Activated T-cell treated with anti-CD3 and anti-CD28 coated beads, Interleukin-2, amount 50 U/mL, for 72 hours (primary cell): ENCODE measurements at places on chromosomes 2 and 18. TPM values are rescaled to one million over a fixed set of nuclear protein-coding genes. Genes with fewer than 3 reads are reported as not detected.

Gene GULP1
- not detected for total RNA-seq

DNA sequence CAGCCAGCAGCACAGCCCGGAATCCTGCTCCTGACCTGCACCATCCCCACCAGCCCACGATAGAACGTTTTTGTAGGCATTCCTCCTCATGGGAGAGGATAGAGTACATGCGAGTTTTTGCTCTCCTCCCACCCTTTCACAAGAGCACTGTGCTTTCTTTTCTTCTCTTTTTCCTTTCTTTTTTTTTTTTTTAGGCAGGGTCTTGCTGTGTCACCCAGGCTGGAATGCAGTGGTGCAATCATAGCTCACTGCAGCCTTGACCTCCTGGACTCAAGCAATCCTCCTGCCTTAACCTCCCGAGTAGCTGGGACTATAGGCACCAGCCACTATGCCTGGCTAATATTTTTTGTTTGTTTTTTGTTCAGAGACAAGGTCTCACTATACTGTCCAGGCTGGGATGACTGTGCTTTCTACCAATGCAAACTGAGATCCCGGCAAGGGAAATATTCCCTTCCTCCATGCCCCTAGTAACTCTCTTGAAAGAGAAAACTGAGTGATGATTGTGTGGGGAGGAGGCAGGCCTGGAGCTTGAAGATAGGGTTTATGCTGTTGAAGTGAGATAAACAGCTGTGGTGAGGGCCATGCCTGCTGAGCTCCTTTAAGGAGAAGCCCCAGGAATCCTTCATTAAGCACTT lies 82.6 kb upstream of the TXNDC2 start:
- no peak for DNase-seq

- no peak for DNase-seq
These were observed 474.7 kb upstream of the LRATD1 start for GRCh38 chr2:14157816-14158215.

Gene CCBE1
- 1.2 TPM for total RNA-seq

- DNase-seq: no peak
These were observed 715 bp upstream of the MEMO1 start for GRCh38 chr2:32011485-32011960.

DNA sequence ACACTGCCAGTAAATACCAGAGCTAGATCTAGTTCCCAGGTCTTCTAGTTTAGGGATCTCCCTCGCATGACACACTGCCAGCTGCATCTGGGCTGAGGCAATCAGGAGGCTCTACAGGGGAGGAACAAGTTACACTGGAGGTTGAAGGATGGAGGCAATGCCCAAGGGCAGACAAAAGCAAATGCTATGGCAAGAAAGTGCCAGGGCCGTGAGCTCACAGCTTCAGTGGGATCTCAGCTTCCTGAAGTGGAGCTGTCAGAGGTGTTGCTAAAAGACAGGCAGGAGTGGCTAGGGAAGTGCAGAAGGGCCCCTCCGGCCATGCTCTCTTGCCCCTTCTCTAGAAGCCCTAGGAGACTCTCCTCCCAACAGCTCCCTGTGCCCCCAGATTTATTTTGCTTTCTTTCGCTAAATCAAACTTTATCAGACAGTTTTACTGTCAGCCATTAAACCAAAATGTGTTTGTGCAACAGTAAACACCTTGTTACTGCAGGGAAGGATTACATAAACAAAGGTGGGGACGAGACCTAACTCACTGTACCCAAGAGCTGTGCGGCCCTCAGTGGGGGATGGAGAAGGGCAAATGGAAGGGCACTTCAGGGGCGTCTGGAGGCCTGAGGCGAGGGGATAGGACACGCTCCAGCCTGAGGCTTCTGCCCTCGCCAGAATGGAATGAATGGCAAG lies 39.4 kb upstream of the PKDCC start:
- DNase-seq: no peak

Gene TSPYL6
- not detected for total RNA-seq

DNA sequence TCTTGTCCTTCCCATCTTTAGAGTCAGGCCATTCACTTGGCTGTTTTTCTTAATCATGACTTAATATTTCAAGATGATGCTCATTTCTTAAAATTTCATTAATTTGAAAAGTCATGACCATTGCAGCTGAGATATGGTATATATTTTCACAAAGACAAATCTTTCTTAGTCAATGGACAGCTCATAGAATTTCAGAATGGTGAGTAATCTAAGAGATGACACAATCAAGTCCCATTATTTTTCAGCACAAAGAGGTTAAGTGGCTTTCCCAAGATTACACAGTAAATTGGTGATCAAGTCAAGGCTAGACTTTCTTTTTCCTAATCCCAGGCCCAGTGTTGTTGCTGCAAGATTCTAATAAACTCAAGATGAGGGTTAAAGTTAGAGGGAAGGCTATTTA lies 34.4 kb upstream of the NT5C1B start:
- DNase-seq: no peak

DNA sequence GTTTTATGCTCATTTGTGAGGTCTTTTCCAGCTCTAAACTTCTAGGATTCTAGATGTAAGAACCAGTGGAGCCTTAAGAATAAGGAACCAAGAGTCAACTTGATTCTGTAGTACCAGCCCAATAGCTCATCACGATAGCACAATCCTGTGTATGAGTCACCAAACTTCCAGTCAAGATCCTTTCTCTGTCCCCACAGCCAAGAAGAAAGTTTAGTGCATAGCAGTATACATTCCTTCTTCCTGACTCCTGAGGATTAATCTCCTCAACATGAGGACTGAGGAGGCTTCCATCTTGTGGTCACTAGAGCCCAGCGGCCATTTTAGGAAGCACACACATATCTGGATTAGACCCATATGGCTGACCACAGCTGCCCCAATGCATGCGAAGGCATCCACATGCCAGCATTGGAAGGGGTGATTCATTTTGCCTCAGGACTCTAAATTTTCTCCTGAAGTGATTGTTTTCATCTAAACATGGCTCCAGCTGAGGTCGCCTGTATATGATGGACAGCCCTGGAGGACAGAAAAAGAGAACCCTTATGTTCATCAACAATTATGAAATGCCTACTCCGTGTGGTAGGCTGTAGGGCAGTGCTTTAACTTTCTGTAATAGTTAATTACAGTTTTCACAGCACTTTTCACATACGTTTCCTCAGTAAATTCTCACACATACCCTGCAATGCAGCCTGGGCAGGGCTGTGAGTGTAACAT lies 53.5 kb downstream of the RASGRP3 start:
- DNase-seq: no peak

GRCh38 chr18:30578707-30579106 lies 463.8 kb downstream of the DSC3 start:
- no peak for DNase-seq

GRCh38 chr18:31246460-31246859 lies 71.5 kb upstream of the DSG1 start:
- DNase-seq: no peak

Gene C2orf80
- total RNA-seq: not detected

Gene UNC80
- not detected for total RNA-seq

DNA sequence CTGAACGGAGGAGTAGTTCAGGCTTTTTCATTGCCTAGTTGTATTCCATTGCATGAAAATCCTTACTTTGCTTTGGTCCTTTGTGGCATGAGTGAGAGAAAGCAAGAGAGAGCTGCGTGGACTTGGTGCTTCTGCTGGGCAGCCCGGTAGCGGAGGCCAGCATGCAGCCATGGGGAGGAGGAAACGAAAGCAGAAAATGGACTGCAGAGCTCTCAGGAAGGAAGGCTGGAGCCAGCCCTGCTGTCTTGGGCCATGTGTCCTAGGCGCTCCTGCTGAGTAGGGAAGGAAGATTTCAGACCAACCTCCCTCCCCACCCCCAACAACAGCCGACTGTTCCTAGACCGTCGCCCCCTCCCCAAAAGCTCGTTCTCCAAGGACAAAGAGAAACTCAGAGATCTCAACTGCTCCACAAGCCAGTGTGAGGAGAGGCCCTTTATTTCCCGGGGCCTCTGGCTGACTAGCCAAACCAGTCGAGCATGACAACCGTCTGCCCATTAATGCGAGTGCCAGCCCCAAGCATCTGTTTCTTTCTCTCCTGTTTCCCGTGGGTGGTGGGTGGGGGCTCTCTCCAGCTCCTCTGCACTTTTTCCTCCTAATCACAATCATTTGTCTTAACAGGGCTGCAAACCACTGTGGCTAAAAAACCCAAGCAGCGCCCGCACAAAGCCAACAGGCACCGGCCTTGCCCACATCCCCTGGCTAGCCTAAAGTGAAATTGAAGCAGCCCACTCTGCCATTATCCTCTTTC lies 66.8 kb upstream of the FZD7 start:
- no peak for DNase-seq

DNA sequence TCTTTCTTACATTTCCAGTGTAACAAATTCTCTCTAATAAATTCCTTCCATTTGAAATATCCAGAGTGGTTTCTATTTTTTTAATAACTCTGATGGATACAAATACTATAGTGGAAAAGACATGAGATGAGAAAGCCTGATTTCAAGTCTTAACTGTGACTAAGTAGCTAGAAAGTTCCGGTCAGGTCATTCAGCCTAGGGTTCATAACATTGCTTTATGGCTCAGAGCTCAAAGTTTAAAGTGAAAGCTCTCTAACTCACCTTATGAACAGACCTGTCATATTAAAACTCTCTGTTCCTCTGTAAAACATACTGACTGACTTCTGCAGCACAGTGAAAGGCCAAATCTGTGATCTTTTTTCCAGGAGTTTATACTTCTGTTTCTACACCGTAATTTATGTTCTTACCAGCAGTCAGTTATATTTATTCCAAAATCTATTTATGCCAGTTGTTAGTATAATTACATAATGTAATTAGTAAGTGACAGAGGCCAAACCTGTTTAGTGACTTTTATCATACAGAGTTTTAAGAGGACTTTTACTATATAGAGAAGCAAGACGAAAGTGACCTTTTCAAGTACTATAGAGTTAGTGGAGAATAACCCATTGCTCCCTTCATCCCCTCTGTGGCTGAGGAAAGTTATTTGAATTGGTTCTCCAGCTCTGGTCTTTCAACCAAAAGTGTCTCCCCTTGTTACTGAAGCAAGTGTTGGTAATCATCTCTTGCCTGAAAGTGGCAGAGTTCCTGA lies 118.8 kb upstream of the PDE1A start:
- no peak for DNase-seq

- no peak for DNase-seq
These were observed 761 bp upstream of the IDH1 start for GRCh38 chr2:208255557-208256106.

Gene POTEI
- total RNA-seq: not detected

GRCh38 chr2:138323382-138324067 lies 178.0 kb upstream of the SPOPL start:
- DNase-seq: no peak

GRCh38 chr18:32919799-32920198 lies 147.0 kb upstream of the KLHL14 start:
- DNase-seq: peak; percentile 1

DNA sequence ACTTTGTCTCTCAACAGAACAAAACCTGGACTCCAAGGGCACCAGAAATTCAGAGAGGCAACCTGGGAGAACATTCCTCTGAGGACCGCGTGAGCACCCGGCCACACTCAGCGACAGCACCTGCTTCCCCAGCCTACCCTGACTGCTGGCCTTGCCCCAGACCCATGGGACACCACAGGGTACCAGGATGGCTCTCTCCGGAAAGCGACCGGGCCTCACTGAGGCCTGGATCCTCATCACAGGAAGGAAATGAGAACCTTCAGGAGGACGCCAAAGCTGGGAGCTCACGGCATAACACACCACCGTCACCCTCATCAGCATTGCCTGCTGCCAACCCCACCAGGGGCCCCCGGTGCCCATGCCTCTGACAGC lies 38.9 kb downstream of the HS6ST1 start:
- DNase-seq: no peak

DNA sequence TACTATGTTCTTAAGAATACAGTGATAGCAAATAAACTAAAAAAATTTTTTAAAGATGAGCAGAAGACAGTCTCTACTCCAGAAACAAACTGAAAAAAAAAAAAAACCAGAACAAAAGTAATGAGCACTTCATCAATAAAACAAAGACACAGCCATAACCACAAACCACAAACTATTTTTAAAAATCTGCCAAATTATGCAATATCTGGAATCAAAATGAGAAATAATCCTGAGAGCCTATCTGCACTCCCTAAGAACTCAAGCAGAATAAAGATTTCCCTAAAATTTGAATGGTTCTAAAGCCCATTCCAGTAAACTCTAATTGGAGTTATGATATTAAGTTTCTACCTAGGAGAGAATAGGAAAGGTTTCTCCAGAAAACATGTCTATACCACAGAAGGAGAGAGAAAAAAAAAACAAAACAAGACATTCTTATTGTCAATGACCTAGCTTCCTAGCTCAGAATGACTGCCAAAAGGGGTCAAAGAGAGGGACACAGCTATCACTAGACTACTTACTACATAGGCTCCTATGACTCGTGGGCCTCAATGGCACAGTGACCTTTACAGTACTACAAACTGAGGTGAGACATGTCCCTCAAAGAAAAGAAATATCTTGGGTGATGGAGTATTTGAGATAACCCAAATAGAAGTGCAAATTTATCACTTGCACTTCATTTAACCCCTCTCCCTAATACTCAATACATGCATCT lies 262.8 kb downstream of the ZEB2 start:
- DNase-seq: no peak

Gene CCDC88A
- 13.8 TPM for total RNA-seq

Gene CDH19
- total RNA-seq: not detected

DNA sequence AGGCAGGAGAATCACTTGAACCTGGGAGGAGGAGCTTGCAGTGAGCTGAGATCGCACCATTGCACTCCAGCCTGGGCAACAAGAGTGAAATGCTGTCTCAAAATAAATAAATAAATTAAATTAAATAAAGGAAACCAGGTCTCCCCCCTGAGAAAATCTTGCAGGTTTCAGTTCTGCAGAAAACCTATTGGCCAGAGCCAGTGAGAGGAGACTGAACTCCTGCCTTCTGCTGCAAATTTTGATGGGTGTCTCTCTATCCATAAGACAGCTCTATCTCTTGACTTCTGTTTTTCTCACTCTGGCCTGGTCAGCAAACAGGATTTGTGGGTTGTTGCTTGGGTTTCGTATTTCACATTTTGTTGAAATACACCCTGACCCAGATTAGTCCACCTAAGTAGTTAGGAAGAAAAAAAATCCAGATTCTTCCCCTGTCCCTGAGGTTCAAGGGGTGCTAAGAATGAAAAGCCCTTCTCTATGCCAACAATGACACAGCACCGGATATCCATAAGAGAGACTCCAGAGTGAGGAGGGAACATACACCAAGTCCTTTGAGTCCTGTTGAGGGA lies 86.7 kb upstream of the MAP4K4 start:
- DNase-seq: no peak

Gene LYPD1
- total RNA-seq: not detected
